Renal cortical epithelial cell (primary cell): ENCODE measurements at places on chromosomes 6 and 20. TPM values are rescaled to one million over a fixed set of nuclear protein-coding genes. Genes with fewer than 3 reads are reported as not detected.

Gene HTR1B
- 0.15 and 0.17 TPM in 2 replicates for total RNA-seq

Gene JAG1
- 51.0 and 53.3 TPM in 2 replicates for total RNA-seq

Gene SASH1
- 12.7 and 87.9 TPM in 2 replicates for total RNA-seq

Gene ABHD16B
- total RNA-seq, result not detected in 2 replicates

Gene SYNDIG1
- 0.05 TPM in 1 of 2 replicates, not detected in the other for total RNA-seq

Gene PLCB1
- total RNA-seq, result 0.17 and 2.0 TPM in 2 replicates

Gene RAB44
- not detected in 2 replicates for total RNA-seq

Gene ASIP
- total RNA-seq, result not detected in 2 replicates

Gene TSBP1
- not detected in 2 replicates for total RNA-seq

Gene PDE10A
- total RNA-seq, result 27.3 and 52.1 TPM in 2 replicates

Gene MATN4
- total RNA-seq, result not detected in 2 replicates

Gene NAA20
- 49.1 and 57.0 TPM in 2 replicates for total RNA-seq

Gene ORC3
- total RNA-seq, result 24.7 and 30.4 TPM in 2 replicates

Gene EYA2
- not detected in 2 replicates for total RNA-seq

Gene CD109
- total RNA-seq, result 25.2 and 29.8 TPM in 2 replicates

Gene DAAM2
- total RNA-seq, result 1.7 TPM in 1 of 2 replicates, not detected in the other

Gene WFDC10B
- not detected in 2 replicates for total RNA-seq

Gene MUCL3
- 0.17 TPM in 1 of 2 replicates, not detected in the other for total RNA-seq

Gene MYLK2
- not detected in 2 replicates for total RNA-seq

Gene OR12D3
- total RNA-seq, result not detected in 2 replicates

Gene CPNE5
- total RNA-seq, result 0.15 and 0.17 TPM in 2 replicates

Gene FAM50B
- total RNA-seq, result 4.7 and 12.6 TPM in 2 replicates

Gene SEMG1
- total RNA-seq, result not detected in 2 replicates

Gene SAMD5
- 0.87 and 3.3 TPM in 2 replicates for total RNA-seq

Gene C20orf173
- not detected in 2 replicates for total RNA-seq

Gene TRIM15
- 0.17 TPM in 1 of 2 replicates, not detected in the other for total RNA-seq

Gene CBLN4
- not detected in 2 replicates for total RNA-seq

Gene PSORS1C2
- not detected in 2 replicates for total RNA-seq

Gene GPLD1
- total RNA-seq, result under 0.01 and 0.45 TPM in 2 replicates

Gene BAG2
- total RNA-seq, result 9.2 and 14.6 TPM in 2 replicates

Gene CST5
- not detected in 2 replicates for total RNA-seq

Gene AIF1
- not detected in 2 replicates for total RNA-seq

Gene WFDC6
- not detected in 2 replicates for total RNA-seq

Gene ESR1
- total RNA-seq, result under 0.01 TPM in 2 replicates

Gene BTN1A1
- not detected in 2 replicates for total RNA-seq

Gene GHRH
- total RNA-seq, result not detected in 2 replicates

Gene KIAA0408
- 1.0 and 4.4 TPM in 2 replicates for total RNA-seq

Gene NKX2-2
- total RNA-seq, result not detected in 2 replicates
